AG04450 (cell line): ENCODE measurements at places on chromosomes 7 and 10. TPM values are rescaled to one million over a fixed set of nuclear protein-coding genes. Genes with fewer than 3 reads are reported as not detected.

GRCh38 chr7:6536262-6537260 lies 14.7 kb downstream of the GRID2IP start:
- no peak for DNase-seq

- DNase-seq = no peak
Observed at GRCh38 chr7:121187222-121187621, 141.6 kb upstream of the WNT16 start.

DNA sequence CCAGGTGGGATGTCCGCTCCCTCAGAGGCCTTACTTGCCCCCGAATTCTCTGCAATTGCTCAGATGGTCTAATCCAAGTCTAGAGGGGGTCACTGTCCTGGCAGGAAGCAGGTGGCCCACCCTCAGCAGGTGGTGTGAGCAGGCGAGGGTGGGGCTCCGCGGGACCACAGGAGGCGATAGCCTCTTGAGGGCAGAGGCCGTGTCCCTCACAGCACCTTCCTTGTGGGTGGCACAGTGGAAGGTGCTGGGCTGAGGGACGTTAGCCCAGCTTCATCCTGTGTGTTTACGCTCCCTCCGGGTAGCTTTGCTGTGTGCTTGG lies 38.3 kb upstream of the INPP5A start:
- DNase-seq = no peak

DNA sequence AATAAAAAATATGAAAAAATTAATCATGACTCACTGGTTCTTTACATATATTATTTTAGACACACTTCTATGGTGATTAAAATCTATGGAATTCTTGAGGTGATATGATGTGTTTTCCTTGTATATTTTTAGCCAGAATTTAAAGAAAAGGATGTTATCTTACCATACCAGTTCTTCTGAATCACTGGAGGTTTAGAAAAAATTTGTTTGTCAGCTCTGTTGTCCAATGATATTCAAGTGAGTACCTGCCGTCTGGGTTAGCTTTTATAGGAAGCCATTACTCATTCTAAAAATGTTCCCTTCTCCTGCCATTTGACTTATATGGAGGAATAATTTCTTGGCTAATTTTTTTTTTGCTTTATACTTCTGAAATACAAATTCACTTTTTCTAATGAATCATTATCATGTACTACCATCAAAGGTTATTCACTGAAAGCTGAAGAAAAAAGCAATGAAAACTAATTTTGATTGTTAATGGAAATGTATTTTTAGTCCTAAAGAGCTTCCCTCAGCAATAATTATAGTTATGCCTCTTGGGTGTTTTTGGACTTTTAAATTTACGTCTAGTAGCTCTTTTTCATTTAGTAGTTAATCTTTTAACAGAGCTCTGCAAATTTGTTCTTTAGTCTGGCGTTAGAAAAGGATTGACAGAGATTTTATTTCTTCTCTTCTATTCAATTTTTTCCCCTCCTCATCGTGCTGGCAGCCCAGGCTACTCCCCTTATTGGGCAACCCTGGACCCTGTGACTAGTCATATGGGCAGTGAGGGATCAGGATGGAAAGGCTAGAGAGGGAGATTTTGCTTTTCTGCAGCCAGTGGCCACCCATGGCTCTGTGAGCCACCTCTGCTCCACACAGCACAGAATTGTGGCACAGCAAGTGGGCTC lies 434.2 kb downstream of the LRMDA start:
- DNase-seq = no peak

- DNase-seq = no peak
Observed at GRCh38 chr10:24241536-24242040, 32.6 kb downstream of the KIAA1217 start.

- DNase-seq = no peak
Observed at GRCh38 chr10:130871406-130871805, 440.1 kb downstream of the TCERG1L start.

GRCh38 chr7:87370660-87371180 lies 25.3 kb downstream of the CROT start:
- peak; percentile 42 for DNase-seq

- DNase-seq = no peak
Observed at GRCh38 chr7:84372712-84373111, 178.1 kb upstream of the SEMA3A start.

DNA sequence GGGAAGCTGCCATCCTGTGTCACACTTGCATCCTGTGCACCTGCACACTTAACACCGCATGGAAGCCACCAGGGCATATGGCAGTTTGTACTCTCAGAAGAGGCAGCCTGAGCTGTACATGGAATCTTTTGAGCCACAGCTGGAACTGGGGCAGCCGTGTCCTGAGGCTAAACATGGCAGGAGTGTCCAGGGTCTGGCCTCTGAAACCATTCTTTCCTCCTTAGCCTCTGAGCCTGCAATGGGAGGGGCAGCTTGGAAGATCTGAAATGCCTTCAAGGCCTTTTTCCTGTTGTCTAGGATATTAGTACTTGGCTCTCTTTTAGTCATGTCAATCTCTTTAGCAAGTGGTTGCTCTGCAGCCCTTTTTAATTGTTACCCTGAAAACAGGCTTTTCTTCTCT lies 16.4 kb downstream of the PLCE1 start:
- no peak for DNase-seq

GRCh38 chr7:83640240-83640639 lies 8.7 kb downstream of the SEMA3E start:
- no peak for DNase-seq

DNA sequence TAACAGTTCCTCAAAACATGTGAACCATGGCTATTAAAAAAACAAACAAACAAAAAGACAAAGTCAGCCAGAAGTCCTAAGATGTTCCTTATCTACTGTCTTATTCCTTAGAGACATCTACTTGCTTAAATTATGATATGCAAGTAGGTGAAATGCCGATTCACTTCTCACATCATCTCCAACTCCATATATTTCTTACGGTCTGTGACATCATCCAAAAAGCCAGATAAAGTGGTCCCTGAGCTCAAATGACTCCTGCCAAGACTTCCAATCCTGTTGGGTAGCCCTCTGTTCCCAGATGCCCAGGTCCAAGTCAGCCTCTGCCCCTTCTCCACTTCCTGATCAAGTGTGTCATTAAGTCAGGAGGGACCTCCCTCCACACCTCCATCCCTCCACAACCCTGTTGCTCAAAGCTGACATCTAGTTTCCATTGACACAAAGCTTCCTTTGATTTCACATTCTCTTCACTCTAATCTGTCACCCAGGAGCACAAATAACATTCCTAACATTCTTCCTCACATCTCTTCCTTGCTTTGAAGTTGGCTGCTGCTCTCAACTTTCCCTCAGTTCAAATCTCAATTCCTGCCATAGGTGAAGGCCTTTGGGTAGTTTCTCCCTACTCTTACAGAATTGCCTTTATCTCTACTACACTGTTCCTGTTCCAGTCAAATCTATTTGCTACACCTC lies 56.1 kb upstream of the PDLIM1 start:
- no peak for DNase-seq

GRCh38 chr10:117980216-117980615 lies 66.5 kb downstream of the RAB11FIP2 start:
- DNase-seq = peak; percentile 36

- peak; percentile 73 for DNase-seq
Observed at GRCh38 chr7:66110856-66111255, 3.8 kb upstream of the CRCP start.

Gene MOGAT3
- not detected in 2 replicates for polyA plus RNA-seq

Gene KNDC1
- polyA plus RNA-seq = 0.46 and 0.56 TPM in 2 replicates

Gene ITPRID1
- not detected in 2 replicates for polyA plus RNA-seq

Gene TAC1
- not detected in 2 replicates for polyA plus RNA-seq

Gene ARF5
- 174 and 179 TPM in 2 replicates for polyA plus RNA-seq

Gene HSPA12A
- 20.0 and 20.5 TPM in 2 replicates for polyA plus RNA-seq

Gene TAS2R4
- polyA plus RNA-seq = 0.26 and 0.36 TPM in 2 replicates

Gene MUC3A
- polyA plus RNA-seq = not detected in 2 replicates

Gene FEZF1
- not detected in 2 replicates for polyA plus RNA-seq
